Stimulated activated CD4-positive, alpha-beta T cell treated with anti-CD3 and anti-CD28 coated beads, Interleukin-4, amount 100 ng/mL, for 1 hour (primary cell): ENCODE measurements at places on chromosomes 5 and 9.

DNA sequence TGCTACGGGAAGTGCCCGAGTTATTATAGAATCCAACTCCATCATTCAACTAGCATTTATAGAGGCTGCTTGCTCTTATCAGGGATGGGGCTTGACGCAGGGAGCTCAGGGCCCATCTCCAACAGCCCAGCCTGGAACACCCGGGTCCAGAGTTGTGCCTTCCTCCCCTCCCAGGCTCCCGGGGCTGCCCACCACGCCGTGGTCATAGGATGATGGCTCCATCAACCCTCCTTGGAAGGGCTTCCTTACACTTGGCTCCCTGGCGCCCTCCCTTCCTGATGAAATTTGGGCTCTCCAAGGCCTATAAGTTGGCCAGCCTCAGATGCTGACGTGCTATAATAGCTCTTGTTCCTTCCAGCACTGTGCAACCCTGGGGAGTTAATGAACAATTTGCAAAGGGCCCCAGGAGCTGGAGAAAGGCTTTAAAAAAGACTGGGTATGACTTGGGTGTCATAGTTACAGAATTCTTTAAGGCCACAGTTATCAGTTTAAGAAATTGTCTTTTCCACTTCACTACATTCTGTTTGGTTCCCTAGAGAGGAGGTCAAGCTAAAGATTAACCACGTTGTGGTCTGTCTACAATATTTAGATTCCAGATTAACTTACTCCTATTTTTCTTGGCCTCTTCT lies 42.5 kb upstream of the GADD45G start:
- no peak for DNase-seq

GRCh38 chr5:16456103-16456832 lies 9.3 kb downstream of the ZNF622 start:
- no peak for DNase-seq

GRCh38 chr9:89530726-89531125 lies 32.8 kb upstream of the SEMA4D start:
- no peak for DNase-seq

- no peak for DNase-seq
Measured at GRCh38 chr5:159010661-159011442, 88.9 kb downstream of the EBF1 start.

DNA sequence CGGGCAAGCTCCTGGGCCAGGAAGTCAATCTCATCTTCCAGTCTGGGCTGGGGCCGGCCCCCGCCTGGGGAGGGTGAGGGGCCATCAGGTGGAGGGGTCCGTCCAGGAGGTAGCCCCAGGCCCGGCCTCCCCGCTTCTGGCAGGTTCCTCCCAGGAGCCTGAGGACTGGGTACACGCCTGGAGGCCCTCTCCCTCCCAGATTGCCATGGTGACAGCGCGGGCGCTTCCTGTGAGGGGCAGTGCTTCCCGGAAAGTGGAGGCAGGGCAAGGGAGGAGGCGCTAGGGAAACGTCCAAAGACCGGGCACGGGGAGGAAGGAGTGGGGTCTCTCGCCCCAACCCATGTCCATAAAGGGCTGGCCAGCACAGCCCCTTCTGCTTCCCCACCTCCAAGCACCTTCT lies 4.9 kb downstream of the NPDC1 start:
- DNase-seq: no peak

DNA sequence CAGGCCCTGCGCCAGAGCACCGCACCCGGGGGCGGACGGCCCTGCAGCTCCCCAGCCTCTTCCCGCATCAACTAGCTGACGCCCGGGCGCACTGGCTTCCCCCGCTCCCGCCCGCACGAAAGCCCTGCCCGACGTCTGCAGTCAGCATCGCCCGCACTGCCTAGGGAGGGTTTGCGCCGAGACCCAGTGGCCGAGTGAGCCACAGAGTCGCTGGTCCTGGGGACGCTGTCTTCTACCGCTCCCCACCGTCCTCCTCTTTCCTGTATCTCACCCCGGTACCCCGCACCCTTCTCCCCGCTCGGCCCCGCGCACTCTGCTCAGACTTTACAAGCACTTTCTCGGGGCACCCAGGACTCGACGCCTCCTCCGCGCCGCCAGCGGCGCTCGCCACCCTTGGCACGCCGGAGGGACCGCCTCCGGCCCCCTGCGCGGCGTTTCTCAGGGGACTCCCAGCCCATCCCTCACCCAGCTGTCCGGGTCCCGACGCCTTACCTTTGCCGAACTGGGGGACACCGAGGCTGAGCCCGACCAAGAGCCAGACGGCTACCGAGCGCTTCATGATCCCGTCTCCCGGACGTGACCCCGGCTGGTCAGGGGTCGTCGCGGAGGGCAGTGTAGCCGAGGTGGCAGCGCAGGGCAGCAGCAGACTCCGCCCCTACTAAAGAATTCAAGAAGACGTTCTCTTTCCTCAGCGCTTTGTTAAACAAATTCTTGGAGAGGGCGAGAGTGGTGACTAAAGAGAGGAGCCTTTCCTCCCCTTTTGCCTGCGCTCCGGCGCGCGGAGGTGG lies 670 bp downstream of the EDIL3 start:
- no peak for DNase-seq

GRCh38 chr9:96379461-96379860 lies 4.0 kb downstream of the SLC35D2 start:
- DNase-seq: no peak
